ENCODE measurements at places on chromosomes 13 and 19. TPM values are rescaled to one million over a fixed set of nuclear protein-coding genes. Genes with fewer than 3 reads are reported as not detected.

DNA sequence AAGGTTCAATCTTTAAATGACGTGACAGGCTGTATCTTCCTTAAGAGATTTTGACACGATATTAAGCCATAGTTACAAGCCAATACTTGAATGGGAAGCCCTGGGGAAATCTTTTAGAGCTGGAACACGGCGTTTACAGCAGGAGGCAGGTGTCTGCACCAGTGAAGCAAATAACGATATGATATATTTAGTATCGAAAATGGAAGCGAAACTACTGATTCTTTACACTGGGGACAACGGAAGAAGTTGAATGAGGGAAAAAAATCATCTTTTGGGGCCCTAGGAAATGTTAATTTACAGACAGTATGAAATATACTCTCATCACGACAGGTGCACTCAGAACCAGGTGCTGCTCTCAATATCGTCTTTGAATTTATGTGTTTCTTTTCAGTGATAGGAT, 793.9 kb upstream of the PCDH20 start:
- no peak for ATAC-seq

DNA sequence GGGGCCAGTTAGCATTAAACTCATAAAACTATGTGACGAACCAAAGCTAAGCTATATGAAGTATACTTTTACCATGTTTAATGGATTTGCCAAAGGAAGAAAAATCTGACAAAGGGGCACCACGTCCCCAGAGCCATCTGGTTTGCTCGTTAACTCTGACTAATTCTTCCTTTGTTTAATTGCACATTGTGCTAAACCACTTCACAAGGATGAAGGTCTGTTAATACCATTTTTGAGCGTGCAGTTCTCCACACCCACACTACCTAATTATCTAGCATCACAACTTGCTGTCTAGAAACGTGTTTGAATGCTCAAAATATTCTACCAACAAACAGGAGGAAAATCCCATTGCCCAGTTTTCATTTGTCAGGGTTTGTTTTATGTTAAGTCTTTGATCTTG, 74.8 kb downstream of the COL4A1 start:
- no peak for ATAC-seq

DNA sequence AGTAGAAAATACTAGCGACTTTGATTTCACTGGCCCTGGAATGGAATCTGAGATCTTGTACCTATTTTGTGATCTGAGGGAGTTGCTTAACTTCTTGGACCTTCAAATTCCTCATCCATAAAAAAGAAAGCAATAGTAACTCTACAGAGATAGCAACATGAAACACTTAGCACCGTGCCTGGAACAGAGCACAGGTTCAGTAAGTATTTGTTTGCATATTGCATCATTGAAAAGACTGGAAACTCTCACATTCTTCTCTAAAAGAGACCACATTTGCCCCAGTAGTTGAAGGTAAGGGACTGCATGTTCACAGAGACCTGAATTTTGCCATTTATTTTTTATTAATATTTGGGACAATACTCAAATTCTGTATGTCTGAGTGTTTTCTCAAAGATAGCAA, 358.1 kb downstream of the COG6 start:
- no peak for ATAC-seq

DNA sequence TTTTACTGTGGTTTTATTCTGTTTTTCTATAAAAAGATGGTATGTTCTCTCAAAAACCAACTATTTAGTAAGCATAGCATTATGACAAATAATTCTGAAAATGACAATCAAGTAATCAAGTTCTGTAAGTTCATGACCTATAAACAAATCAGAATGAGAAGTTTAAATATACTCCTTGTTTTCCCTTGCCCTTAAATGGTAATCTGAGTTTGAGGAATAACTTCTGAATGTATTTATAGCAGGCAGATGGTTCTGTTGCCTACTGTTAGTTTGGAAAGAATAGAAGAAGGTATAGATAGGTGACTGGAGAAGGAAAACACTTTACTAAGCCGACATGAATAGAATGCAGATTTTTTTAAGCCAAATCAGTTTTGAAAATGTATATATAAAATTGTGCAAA, 63.9 kb downstream of the POSTN start:
- no peak for ATAC-seq

DNA sequence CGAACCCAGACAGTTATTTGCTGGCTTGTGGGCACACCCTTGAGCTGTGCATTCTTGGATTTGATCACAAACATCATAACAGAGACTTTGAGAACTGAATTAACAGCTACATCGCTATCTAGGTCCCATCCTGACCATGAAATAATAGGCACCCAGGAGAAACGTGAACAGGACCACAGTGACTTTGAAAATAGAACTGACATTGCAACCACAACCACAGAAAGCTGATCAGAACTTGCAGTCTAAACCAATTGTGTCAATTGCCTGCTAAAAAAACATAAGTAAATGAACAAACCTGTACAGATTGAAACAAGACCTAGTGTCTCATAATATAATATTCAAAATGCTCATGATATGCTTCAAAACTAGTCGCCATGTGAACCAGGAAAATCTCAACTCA, 18.3 kb upstream of the KATNAL1 start:
- ATAC-seq = no peak

ZNF415 gene
- total RNA-seq = 12.3 TPM

TJP3 gene
- 0.78 TPM for total RNA-seq

Data from gastroesophageal sphincter (tissue), 4 donors.